ENCODE measurements at places on chromosomes 12 and 14. TPM values are rescaled to one million over a fixed set of nuclear protein-coding genes. Genes with fewer than 3 reads are reported as not detected.

LRRC10 gene
- not detected for polyA plus RNA-seq

DNA sequence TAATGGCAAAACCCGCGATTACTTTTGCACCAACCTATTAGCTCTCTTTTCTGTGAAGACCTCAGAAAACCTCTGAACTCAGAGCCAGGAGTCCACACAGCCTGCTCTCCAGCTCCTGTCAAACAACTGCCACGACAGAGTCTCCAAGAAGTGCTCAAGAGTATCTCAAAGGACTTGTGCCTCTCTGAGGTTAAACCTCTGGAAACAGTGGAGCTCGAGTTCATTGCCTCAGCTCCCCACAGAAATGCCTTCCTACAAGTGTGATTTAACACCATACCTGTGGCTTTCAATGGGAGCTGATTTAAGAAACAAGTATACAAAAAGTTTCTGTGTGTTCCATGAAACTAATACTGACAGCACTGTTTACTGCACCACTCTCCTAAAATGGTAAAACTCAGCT is 20.1 kb downstream of the ACTN1 start:
- DNase-seq = no peak
- H3K4me1 ChIP-seq = peaks cover 71% of the 10 kb centered on the region

NACA gene
- polyA plus RNA-seq = 644 TPM

- no peaks in the 10 kb centered on the region for H3K36me3 ChIP-seq
- no peak for DNase-seq
- H3K4me1 ChIP-seq = no peaks in the 10 kb centered on the region
- peaks cover 13% of the 10 kb centered on the region for H3K27me3 ChIP-seq
- no peak overlapping the region for H3K27ac ChIP-seq
These were observed 51.2 kb upstream of the HELB start for GRCh38 chr12:66251049-66251448.

DNA sequence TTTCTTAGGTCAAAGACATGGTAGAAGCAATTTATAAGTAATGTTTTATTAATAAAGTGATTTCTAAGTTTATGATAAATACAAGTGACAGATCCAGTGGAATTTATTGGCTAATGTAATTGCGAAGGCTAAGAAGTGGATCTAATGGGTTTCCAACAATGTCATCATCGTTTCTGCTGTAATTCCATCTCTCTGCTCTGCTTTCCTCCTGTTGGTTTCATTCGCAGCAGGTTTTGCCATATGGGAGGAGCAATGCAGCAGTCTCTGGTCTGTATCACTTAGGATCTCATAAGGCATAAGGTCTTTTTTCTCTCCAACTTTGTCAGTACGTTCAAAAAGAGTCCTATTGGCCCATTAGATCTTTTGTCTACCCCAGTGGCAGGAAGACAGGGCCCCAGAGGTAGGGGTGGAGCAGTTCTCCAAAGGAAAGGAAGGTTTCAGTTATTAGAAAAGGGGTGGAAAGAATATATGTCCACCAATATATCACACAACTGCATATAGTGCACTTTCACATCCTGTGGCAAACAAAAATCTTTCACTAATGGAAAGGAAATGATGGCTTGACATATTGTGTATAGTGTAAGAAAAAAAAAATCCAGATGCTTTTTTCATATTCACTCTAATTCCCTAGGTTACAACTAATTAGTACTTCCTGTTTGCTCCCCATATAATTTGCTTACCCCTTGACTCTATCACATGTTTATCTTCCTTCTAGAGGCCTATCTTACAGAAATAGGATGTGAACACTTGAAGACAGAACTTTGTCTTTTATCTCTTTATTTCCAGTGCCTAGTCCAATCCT is 451.3 kb downstream of the ZFP36L1 start:
- H3K36me3 ChIP-seq = no peaks in the 10 kb centered on the region
- no peak for DNase-seq
- no peak overlapping the region for H3K4me3 ChIP-seq
- H3K27me3 ChIP-seq = no peaks in the 10 kb centered on the region
- H3K4me1 ChIP-seq = no peaks in the 10 kb centered on the region

ACSM4 gene
- polyA plus RNA-seq = not detected

GRCh38 chr14:75522224-75522982 is at the start of gene BATF:
Gene BATF (plus strand): TSS chr14:75522469. CDS start chr14:75522683, 214 bp downstream.
- H3K4me3 ChIP-seq = no peak within 1 kb of the TSS
- no peak for DNase-seq
- no peaks in the 10 kb centered on the region for H3K36me3 ChIP-seq
- H3K27ac ChIP-seq = no peak within 1 kb of the TSS

GRCh38 chr14:103728141-103728540 is 12.5 kb downstream of the ZFYVE21 start:
- DNase-seq = no peak
- no peak overlapping the region for H3K27ac ChIP-seq
- no peaks in the 10 kb centered on the region for H3K27me3 ChIP-seq
- H3K36me3 ChIP-seq = peaks cover 40% of the 10 kb centered on the region
- no peaks in the 10 kb centered on the region for H3K4me1 ChIP-seq

DNA sequence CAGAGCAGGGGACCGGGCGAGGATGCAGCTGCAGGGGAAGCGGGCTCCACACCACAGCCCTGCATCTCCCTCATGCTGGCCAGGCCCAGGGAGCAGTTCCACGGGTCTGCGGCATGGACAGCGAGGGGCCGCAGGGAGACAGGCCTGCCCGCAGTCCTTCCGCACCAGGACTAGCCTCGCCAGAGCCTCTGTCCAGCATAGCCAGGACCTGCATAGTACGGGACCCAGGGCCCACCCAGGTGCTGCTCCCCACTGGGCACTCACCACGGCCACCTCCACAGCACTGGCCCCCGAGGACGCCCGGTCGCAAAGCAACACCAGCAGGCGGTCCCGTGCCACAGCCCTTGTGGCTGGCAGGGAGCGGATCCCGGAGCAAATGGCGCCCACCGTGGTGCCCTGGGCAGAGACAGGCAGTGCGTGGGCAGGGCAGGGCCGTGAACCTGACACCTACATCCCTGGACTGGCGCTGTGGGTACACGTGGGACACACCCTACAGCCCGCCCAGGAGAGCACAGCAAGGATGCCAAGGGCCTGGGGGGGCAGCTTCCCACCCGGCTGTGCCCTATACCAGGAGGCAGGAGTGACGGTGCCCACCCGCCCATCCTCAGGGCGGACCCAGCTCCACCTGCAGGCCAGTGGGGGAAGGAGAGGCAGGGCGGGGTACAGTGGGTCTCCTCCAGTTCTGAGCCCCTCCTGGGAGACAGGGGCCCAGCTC is 23.8 kb downstream of the JAG2 start:
- no peak overlapping the region for H3K4me3 ChIP-seq
- peak; percentile 58 for DNase-seq

IL23A gene
- polyA plus RNA-seq = 0.29 TPM

DNA sequence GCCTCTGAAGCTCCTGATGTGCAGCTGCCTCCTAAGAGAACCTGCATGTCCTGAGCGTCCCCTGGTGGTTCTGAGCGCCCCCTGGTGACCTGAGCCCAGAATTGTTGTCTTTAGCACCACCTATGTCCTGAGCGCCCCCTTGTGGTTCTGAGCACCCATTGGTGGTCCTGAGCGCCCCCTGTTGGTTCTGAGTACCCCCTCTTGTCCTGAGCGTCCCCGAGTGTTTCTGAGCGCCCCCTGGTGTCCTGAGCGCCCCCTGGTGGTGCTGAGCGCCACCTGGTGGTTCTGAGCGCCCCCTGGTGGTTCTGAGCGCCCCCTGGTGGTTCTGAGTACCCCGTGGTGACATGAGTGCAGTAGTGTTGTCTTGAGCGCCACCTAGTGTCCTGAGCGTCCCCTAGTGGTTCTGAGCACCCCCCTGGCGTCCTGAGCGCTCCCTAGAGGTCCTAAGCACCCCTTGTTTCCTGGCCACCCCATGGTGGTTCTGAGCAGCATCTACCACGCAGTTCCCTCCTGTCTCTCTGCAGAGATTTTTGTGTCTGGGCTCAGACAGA is 782.5 kb downstream of the TMEM121 start:
- DNase-seq = peak; percentile 47
- H3K4me3 ChIP-seq = no peak overlapping the region
- H3K4me1 ChIP-seq = no peaks in the 10 kb centered on the region

DNA sequence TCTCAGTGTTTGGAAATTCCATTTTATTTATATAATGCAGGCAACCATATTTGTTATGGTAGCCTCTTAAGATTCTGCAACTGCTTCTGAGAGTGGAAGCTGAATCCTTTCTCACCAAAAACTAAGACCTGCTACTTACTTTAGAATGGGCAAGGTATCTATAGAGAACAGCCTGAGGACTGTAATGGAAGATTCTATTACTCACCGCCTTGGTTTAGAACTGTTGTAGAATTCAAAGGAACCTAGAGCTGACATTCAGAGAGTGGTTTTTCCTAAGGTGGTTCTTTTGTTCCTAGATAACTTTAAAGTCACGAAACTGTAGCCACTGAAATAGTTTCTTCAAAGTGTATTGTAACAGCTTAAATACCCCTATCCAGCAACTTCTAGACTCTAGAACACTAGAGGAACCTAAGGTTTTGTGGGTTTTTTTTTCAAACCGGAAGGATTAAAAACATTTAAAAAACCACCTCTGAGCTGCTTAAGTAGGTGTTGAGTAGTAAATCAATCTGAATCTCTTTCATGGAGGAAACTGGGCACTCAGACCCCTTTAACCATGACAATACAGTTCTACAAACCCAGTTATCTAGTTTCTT is 4.2 kb downstream of the TDP1 start:
- no peak overlapping the region for H3K4me3 ChIP-seq
- no peaks in the 10 kb centered on the region for H3K27me3 ChIP-seq
- DNase-seq = no peak
- peaks cover 7% of the 10 kb centered on the region for H3K4me1 ChIP-seq
- H3K36me3 ChIP-seq = peaks cover 42% of the 10 kb centered on the region

DNA sequence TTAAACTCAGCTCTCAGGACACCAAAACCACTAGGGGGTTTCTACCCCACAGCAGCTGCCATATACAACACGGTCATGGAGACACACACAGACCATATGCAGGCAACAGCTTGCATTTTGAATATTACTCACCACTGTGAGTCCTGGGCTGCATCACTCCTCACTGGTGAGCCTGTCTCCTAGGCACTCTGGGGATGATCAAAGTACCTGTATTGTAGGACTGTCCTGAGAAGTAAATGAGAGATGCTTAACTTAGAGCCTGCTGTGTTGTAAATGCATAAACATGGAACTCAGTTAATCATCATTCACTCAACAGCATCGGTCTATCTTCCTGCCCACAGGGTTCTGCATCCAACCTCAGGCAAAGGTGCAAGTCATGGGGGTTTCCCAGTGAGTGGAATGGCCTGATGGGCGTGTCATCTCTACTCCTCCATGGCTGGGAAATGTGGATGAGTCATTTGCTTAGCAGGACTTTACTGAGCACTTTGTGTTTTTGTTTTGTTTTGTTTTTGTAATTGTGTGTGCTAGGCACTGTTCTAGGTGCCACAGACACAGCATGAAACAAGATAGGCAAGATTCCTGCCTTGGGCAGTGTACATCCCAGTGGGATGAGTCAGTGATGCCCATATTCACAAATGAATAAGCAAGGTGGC is 1141.2 kb upstream of the TMEM132C start:
- no peaks in the 10 kb centered on the region for H3K4me1 ChIP-seq
- H3K27ac ChIP-seq = no peak overlapping the region
- H3K27me3 ChIP-seq = no peaks in the 10 kb centered on the region
- no peak overlapping the region for H3K4me3 ChIP-seq
- H3K36me3 ChIP-seq = no peaks in the 10 kb centered on the region

- peak overlapping the region; percentile 85 for H3K27ac ChIP-seq
- no peak overlapping the region for H3K4me3 ChIP-seq
- peaks cover 5% of the 10 kb centered on the region for H3K4me1 ChIP-seq
These were observed 87.3 kb downstream of the PHLDA1 start for GRCh38 chr12:75944097-75944904.

GRCh38 chr12:27870939-27871338 is 90.9 kb upstream of the MANSC4 start:
- H3K4me1 ChIP-seq = peaks cover 18% of the 10 kb centered on the region
- H3K27ac ChIP-seq = no peak overlapping the region
- H3K27me3 ChIP-seq = no peaks in the 10 kb centered on the region
- no peaks in the 10 kb centered on the region for H3K36me3 ChIP-seq
- no peak overlapping the region for H3K4me3 ChIP-seq
- no peak for DNase-seq

GRCh38 chr14:54116198-54116885 is 159.7 kb upstream of the BMP4 start:
- peak overlapping the region; percentile 55 for H3K27ac ChIP-seq
- no peak for DNase-seq
- no peaks in the 10 kb centered on the region for H3K27me3 ChIP-seq
- H3K4me1 ChIP-seq = peaks cover 14% of the 10 kb centered on the region
- no peaks in the 10 kb centered on the region for H3K36me3 ChIP-seq

DNA sequence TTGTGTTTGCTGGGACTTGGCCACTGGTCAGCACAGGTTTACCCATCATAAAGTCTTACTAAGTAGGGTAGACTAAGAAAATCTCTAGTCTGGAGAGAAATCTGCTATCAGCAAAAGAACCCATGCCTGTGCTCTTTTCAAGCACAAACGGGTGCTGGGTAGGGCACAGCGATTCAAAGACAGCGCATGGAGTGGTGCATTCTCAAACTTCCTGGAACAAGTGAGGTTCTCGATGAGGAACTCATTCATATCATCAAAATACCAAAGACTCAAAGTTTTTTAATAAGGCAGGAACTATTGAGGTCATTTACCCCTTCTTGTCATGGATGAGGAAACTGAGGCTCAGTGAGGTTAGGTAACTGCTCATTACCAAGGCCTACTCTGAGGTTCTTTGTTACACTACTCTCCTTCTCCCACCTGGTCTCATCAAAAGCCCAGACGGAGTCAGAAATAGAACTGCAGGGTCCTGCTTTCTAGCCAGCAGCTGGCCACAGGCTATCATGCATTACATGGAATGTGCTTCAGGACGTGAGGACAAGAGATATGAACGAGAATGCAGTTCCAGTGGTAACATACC is 390.3 kb downstream of the ZFP36L1 start:
- no peaks in the 10 kb centered on the region for H3K27me3 ChIP-seq
- no peak for DNase-seq
- no peaks in the 10 kb centered on the region for H3K36me3 ChIP-seq
- H3K4me1 ChIP-seq = peaks cover 14% of the 10 kb centered on the region
- peak overlapping the region; percentile 39 for H3K27ac ChIP-seq

- no peak overlapping the region for H3K4me3 ChIP-seq
- peak overlapping the region; percentile 38 for H3K27ac ChIP-seq
- H3K4me1 ChIP-seq = no peaks in the 10 kb centered on the region
- H3K27me3 ChIP-seq = no peaks in the 10 kb centered on the region
These were observed 40.5 kb upstream of the TBC1D15 start for GRCh38 chr12:71799106-71799505.

GRCh38 chr14:69582829-69583228 is 8.2 kb upstream of the CCDC177 start:
- no peak for DNase-seq
- H3K27me3 ChIP-seq = no peaks in the 10 kb centered on the region
- H3K4me1 ChIP-seq = no peaks in the 10 kb centered on the region
- no peak overlapping the region for H3K4me3 ChIP-seq

GRCh38 chr14:102500158-102500662 is 9.4 kb downstream of the ANKRD9 start:
- H3K27me3 ChIP-seq = no peaks in the 10 kb centered on the region
- no peak overlapping the region for H3K4me3 ChIP-seq
- no peaks in the 10 kb centered on the region for H3K4me1 ChIP-seq
- H3K36me3 ChIP-seq = peaks cover 22% of the 10 kb centered on the region

- peak overlapping the region; percentile 80 for H3K27ac ChIP-seq
- no peak overlapping the region for H3K4me3 ChIP-seq
- peaks cover 52% of the 10 kb centered on the region for H3K4me1 ChIP-seq
- DNase-seq = peak; percentile 37
These were observed 213.5 kb upstream of the KRR1 start for GRCh38 chr12:75724928-75725312.
